ENCODE measurements at places on chromosomes 5 and 9.

- DNase-seq, result no peak
Observed at GRCh38 chr5:63262185-63262981, 683.8 kb downstream of the LRRC70 start.

DNA sequence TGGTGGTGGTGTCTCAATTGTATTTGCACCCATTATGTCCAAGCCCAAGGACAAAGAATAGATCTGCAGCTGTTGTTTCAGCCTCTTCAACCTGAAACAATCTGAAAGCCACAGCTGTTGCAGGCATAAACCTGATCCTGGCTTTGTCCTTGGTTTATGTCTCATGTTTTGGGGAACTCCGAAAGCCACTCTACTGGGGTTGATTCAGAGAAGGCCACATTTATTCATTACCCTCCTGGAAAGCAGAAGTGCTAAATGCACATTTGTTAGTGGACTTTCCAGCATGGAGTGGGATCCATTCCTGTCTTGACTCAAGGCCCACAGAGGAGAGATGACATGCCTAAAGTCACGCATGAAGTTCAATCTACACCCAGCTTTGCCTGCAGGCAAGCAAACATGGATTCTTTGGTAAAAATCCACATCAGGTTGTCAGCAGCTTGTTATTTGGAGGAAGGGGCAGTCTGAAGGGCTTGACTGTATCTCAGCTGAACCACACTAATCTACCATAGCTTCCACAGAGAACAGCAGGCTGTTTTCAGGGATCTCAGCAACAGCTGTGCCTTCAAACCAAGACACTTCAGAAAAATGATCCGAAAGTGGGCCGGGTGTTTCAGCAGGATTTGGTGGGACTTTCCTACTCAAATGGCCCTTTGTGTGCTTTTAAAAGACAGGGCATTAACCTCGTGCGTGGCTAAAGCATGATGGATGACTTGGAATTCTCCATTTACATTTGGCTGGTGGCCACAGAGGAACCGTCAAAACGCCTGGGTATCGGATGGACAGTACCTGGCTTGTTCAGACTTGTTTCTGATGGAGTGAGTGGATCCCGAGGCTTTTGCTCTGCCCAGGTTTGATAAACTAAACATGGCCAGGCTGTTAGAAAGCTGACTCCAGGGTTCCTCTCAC lies 36.2 kb upstream of the ADAM19 start:
- DNase-seq, result no peak

DNA sequence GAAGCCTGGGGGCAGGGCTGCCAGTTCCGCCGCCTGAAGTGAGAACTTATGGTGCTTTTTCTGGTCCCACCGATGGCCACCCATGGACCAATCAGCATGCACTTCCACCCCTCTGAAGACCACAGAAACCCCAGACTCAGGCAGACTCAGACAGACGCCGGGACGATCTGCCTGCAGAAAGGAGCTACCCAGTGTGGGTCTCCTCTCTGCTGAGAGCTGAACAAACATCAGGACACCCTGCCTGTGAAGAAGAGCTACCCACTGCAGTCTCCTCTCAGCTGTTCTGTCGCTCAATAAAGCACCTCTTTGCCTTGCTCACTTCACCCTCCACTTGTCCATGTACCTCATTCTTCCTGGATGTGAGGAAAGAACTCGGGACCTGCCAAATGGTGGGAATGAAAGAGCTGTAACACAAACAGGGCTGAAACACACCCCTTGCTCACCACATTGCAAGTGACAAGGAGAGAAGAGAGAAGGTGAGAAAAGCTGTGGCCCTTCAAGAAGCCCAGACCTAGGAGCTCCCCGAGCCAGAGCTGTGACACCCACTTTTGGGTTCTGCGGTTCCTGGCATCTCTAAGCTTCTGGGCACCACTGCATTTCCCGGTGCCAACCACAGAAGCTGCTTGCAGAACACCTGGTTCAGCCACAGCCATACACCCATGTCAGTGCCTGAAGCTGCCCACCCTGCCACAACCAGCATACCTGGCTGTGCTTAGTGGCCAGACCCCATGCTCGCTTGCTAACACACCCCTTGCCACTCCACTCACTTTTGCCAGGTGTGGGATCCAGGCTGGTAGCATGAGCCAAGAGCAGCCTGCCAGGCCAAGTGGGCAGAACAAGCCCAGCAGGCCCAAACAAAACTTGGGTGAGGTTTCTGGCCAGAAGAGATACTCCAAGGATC lies 114.3 kb upstream of the TSLP start:
- DNase-seq, result no peak

DNA sequence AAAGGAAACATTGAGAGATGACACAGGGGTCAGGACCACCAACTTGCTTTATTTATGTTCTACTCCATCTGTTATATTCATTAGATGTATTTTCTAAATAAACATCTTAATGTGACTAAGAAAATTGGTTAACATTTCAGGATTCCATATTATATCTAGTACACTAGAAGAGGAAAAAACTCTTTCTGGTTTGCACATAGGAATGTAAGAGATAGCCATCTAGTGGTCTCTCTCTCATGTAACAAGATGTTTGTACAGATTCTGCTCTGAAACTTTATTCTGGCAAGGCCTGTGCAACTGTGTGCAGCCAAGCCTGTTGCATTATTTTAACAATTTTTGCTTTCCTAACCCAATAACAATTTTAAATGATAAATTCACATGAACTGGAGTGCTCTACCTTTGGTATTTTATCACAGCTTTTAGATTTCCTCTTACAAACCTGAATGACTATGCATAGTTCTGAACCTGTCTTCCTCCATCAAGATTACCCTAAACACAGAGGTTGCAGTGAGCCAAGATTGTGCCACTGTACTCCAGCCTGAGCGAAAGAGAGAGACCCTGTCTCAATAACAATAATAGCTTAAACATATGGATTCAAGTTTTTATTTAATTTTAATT lies 148.2 kb downstream of the GIN1 start:
- DNase-seq, result no peak

DNA sequence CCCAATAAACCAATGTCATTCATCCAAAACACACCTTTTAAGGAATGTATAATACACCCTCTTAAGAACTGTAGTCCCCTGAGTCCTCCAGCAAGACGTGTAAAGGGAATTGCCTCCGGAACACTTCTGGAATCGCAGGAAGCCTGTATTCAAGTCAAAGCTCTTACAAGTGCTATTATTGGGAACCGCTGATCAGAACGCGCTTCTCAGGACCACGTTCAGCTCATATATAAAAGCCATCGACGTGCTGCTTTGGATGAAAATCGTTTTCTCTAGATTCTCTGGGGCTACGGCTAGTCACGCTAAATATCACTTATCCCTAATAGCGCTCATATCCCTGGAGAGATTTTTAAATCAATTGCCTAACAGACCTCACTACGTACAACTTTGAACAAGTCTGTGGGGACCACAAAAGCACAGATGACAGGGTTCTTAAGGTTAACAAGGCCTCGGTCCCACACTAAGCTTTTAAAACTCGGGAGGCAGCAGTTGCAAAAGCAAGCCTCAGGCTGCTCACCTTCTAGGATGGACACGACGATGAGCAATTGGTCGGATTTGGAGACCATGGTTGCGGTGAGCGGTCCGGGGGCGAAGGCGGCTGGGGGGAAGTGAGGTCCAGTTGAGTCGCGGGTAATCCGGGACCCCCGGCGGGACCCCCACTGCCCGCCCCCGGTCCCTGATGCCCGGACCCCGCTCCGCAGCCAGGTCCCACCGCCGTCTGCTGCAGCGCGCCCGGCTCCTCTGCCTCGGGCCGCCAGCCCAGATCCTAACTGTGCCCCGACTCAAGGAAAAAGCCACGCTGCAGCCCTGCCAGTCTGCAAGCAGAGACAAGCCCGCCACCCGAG lies 548 bp downstream of the CEP120 start:
- DNase-seq, result no peak

- DNase-seq, result no peak
Observed at GRCh38 chr5:146560205-146560812, 44.3 kb upstream of the GPR151 start.

- no peak for DNase-seq
Observed at GRCh38 chr5:113024076-113024697, 47.6 kb downstream of the DCP2 start.

GRCh38 chr9:20989923-20990341 lies 41.5 kb downstream of the HACD4 start:
- no peak for DNase-seq

DNA sequence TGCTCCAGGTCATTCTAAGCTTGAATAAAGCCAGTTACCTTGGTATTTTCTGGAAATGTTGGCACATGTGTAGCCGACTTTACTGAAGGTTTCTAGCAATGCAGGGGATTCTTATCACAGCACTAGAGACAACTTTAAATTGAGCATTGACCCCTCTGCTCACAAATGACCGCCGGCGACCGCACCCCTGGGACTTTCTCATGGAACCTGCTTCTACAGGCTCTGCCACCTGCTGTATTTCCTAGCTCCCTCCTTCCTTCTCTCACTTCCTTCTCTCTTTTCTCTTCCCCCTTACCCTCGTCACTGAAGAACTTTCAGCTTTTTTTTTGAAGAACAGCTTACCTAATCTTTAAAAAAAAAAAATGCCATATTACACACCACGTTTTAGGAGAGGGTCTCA lies 30.9 kb upstream of the DAB2 start:
- no peak for DNase-seq

DNA sequence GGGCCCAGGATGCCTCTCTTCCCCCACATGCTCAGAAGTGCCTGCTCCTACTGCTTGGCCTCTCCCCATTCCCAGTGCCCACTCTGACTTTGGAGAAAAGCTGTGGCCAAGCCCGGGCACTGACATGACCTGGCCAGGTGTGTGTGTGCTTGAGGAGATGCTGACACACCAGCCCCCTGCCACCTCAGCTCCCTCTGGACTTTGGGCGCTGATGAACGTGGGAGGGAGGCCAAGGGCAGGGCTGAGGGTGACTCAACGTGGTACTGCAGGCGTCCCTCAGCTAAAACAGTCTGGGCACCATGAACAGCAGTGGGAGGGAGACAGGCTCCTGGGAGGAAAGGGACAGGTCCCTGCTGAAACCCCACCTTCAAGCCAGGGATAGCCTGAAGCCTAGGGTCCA lies 3.9 kb downstream of the TRIM36 start:
- DNase-seq, result no peak

DNA sequence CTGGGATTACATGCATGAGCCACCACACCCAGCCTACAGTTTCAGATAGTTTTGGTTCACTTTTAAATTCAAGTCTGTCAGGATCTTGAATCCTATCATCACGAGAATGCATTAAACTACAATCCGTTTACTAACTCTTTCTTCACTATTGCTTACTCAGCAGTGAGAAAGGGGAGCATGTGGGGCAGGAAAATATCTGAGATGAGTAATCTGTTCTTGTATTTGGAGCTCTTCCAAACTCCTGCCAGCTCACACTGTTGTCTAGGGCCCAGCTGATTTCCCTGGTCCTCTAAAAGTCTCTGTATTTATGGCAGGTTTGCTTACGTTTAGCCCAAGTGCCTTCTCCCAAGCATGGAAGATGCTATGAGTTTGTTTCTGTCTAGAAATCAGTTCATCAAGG lies 152.2 kb downstream of the FGF18 start:
- no peak for DNase-seq

DNA sequence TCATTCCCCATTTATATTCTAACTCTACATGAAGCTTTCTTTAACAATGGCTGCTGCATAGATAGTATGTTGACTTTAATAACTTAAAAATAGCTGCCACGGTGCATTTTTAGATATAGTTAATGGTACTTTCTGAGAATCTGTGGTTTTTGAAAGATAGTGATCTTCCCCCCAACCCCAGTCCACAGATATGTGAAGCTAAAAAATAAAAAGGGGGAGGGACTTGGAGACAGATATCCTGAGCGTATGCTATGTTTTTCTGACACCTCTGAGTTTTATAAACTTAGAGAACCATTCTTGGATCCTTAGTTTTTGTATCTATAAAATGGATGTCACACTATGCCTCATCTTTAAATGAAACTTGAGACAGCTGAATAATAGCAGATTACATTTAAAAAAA lies 120.5 kb downstream of the SNX18 start:
- DNase-seq, result no peak

GRCh38 chr5:110333384-110333783 lies 393.1 kb downstream of the TMEM232 start:
- DNase-seq, result no peak

GRCh38 chr9:77097335-77097734 lies 77.9 kb downstream of the FOXB2 start:
- DNase-seq, result no peak

GRCh38 chr9:137055385-137056364 lies 1.8 kb upstream of the ENTPD2 start:
- DNase-seq, result no peak

DNA sequence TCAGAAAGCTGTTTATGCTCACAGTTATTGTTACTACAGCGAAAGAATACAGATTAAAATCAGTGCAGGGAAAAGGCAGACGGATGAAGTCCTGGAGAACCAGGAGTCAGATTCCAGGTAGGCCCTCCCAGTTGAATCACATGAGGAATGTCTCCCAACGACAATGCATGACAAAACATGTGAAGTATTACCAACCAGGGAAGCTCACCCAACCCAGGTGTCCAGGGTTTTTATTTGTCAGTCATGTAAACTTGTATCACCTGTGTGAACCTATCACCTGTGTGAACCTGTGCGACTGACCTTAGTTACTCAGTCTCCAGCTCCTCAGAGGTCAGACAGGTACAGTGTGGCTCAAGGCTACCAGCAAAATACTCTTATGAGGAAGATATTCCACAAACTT lies 63.9 kb downstream of the KIAA1958 start:
- DNase-seq, result no peak

DNA sequence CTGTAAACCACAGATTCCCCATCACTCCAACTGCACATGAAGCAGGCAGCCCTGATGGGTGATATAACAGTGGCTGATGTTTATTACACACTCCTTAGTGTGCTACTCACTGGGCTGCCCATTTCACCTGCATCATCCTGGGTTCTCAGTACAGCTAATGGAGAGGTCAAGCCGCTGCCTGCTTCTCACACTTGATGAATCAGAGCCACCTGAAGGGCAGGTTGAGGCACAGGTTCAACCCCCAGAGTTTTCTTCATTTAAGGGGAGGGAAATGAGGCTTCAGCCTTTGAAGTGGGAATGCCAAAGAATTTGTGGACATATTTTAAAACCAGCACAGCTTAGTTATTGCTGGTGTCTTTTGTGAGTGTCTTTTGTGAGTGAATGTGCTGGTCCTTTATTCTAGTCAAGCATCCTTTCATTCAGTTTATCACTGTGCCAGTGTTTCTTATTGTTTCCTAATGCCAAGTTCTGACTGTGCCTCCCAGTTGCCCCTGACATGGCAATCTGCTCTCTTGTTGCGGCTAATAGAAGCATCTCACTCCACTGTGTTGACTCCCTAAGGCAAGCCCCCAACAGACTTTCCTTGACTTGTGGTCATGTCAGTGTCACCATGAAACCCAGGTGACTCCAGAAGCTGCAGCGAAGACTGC lies 109.2 kb downstream of the FBXL7 start:
- DNase-seq, result no peak

- no peak for DNase-seq
Observed at GRCh38 chr5:65359981-65360380, 121.7 kb downstream of the ADAMTS6 start.

DNA sequence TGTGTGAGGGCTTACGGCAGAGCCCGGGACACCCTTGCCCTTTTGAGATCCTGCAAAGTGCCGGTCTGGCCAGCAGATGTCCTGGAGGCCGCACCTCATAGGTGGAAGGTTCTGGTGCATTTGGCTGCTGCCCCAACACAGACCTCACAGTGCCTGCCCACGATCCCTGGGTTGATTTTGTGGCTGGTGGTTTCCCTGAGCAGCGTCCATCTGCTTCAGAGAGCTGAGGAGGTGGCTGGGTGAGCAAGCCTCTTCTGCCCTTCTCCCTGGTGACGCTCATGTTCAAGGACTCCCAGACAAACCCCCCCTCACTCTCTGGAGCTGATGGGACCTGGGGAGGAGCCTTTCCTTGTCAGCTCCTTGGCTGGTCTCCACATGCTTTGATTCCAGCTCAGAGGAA lies 18.9 kb downstream of the BNIP1 start:
- no peak for DNase-seq

Measured in activated naive CD8-positive, alpha-beta T cell treated with anti-CD3 and anti-CD28 coated beads, Interleukin-2, amount 10 ng/mL, durations not matched to agents 7 days and 5 days (primary cell).